ENCODE measurements at places on chromosomes 2 and 18.

DNA sequence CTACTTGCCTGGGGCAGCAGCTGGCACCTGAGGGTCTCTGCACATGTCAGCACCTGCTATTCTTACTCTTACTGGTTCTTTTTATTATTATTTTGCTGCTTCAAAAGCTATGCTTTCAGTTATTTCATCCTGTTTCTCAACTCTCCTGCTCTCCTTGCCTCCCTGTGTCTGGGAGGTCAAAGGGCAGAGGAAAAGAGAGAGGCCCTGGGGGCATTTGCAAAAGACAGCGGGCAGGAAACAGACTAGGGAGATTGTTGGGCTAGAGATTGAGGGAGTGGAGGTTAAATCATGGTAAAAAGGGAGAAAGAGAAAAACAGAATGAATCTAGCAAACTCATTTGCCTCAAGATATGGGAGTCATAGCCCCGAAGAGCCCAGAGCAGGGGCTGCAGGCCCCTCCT is 21.1 kb upstream of the RPL31 start:
- no peaks in the 10 kb centered on the region for H3K27me3 ChIP-seq
- H3K4me3 ChIP-seq = no peak overlapping the region
- DNase-seq = no peak
- no peaks in the 10 kb centered on the region for H3K36me3 ChIP-seq
- no peaks in the 10 kb centered on the region for H3K4me1 ChIP-seq

GRCh38 chr18:31591113-31591512 is 564 bp upstream of the TTR start:
- no peak overlapping the region for H3K27ac ChIP-seq
- DNase-seq = no peak
- H3K27me3 ChIP-seq = no peaks in the 10 kb centered on the region

DNA sequence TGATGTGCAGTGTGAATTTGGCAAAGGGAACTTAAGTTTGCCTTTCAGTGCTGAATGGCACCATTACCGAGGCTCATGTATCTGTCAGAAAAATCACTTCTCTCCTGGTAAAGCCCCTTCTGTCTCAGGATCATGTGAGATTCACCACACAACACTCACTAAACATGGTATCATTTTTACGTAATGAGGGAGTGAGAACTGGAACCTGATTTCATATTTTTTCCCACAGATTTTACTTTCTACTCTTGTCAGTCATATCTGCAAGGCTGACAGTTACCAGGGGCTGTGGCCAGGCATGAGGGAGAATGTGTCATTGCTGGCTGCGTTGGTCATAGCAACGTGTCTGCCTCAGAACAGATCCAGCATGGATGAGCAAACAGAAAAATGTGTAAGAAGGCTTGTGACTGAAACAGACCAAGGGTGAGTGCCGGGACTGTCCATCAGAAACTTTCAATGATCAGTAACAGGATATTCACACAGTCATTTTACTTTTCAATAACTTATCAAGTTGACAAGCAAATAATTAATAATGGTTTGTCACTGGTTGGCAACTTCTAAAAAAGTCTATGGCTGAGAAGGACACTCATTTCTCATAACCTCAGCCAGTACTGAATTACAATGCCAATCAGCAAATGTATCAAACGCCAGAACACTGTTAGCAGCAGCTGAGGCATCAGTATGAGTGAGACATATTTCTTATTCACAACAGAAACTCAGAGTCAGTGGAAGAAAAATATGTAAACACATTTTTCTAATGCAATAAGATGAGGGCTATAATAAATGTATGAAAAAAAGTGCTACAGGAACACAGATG is 100.5 kb downstream of the CDC42EP3 start:
- H3K27ac ChIP-seq = no peak overlapping the region
- no peak for DNase-seq
- H3K27me3 ChIP-seq = no peaks in the 10 kb centered on the region

- peaks cover 6% of the 10 kb centered on the region for H3K4me1 ChIP-seq
- H3K27ac ChIP-seq = no peak overlapping the region
- DNase-seq = no peak
- no peaks in the 10 kb centered on the region for H3K36me3 ChIP-seq
- H3K27me3 ChIP-seq = peaks cover 33% of the 10 kb centered on the region
Observed at GRCh38 chr2:169365029-169365480, 2.7 kb upstream of the LRP2 start.

DNA sequence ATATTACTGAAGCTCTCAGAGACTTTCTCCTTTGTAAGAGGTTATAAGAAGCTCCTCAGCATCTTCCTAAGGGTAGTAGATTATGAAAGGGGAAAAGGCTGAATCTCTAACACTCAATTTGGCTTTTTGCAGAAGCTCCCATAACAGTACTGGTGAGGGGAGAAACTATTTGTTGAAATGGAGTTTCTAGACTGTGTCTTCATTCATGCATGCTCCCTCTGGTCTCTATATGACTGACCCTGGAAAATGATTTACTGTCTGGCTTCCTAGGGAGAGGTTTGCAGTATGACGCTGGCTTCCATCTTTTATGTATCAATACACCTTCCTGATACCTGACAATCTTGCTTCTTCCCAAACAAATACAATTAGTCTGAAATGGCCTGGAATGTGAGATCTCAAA is 63.9 kb downstream of the LDAH start:
- DNase-seq = no peak
- H3K36me3 ChIP-seq = no peaks in the 10 kb centered on the region

DNA sequence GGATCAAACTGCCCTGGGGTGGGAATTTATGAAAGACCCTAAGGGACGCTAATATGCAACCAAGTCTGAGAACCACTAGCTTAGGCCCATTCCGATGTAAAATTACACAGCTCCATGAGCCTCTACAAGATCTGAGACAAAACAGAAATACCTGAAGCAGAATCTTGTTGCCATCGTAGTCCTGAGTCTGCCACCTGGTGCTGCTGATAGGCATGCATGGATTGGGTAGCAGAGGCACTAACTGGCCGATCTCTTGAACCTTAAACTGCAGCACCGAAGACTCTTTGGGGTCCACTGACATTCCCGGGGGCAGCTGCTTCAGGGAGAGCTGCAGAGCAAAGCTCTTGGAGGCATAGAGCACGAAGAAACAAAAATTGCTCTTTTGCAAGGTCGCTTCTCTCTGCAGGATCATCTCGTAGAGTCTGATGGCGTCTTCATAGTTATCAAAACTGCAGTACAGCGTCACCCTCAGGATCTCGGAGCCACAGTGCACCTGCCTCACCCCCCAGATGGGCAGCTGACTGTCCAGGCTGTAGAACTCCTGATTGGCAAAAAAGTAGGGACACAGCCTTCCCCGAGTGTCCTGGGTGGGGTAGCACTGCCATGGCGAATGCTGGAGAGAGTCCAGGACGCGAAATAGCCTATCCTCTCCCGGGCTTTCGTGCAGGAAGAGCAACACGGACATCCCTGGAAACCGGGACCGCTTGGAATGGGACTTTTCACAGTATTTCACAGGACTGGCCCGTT is 848 bp downstream of the FAM124B start:
- H3K36me3 ChIP-seq = no peaks in the 10 kb centered on the region
- H3K27ac ChIP-seq = no peak overlapping the region
- H3K27me3 ChIP-seq = no peaks in the 10 kb centered on the region
- no peak for DNase-seq
- no peak overlapping the region for H3K4me3 ChIP-seq
- H3K4me1 ChIP-seq = no peaks in the 10 kb centered on the region

DNA sequence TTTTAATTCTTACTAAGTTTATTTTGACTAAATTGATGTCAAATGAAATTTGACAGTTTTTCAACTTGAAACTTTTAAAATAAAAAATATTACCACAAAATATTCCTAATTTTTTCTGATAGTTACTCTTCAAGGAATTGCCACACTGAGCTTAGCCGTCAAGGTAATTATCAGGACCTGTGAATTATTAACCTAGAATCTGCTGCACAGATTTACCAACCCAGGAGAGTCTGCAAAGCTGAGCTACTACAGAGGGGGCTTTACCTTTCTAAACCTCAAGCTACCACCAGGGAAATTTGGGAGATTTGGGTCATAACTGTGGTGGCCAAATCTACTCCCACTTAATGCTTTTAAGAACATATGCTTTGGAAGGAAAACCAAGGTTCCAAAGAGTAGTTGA is 324.6 kb downstream of the CCDC178 start:
- no peaks in the 10 kb centered on the region for H3K27me3 ChIP-seq
- no peak for DNase-seq
- no peaks in the 10 kb centered on the region for H3K4me1 ChIP-seq
- H3K27ac ChIP-seq = no peak overlapping the region

Measured in iPS DF 6.9 (cell line).